Psoas muscle (tissue), 8 donors: ENCODE measurements at places on chromosomes 11 and 22. TPM values are rescaled to one million over a fixed set of nuclear protein-coding genes. Genes with fewer than 3 reads are reported as not detected.

DNA sequence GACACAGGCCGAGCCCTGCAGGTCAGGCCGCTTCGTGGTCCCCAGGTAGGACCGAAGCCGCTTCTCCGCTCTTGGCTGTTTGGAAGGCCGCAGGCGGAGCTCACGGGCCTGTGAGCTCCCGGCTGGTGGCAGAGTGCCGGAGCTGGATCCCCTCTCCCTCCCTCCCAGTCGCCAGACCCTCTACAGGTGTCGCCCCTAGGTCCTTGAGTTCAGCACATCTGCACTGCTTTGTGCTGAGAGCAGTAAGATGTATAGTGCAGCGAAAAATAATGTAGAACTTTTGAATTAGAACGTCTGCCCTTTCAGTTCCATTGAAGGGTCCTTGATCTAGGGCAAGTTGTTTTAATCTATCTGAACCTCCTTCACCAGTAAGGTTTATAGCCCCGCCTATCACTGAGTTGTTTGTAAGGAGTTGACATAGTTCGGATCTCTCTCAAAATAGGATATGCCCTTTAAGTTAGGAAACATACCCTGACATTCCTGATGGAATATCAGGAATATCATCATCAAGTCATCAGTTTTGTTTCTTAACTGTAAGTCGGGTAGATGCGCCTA lies 419 bp downstream of the ANKRD49 start:
- DNase-seq = no peak

TREH gene
- not detected for total RNA-seq

SUSD2 gene
- total RNA-seq = 1.2 TPM

UBQLNL gene
- total RNA-seq = not detected

OR5T3 gene
- total RNA-seq = not detected

GRCh38 chr11:127506647-127507046 lies 506.1 kb upstream of the KIRREL3 start:
- DNase-seq = no peak

CFAP300 gene
- not detected for total RNA-seq

PNPLA2 gene
- total RNA-seq = 213 TPM

DNA sequence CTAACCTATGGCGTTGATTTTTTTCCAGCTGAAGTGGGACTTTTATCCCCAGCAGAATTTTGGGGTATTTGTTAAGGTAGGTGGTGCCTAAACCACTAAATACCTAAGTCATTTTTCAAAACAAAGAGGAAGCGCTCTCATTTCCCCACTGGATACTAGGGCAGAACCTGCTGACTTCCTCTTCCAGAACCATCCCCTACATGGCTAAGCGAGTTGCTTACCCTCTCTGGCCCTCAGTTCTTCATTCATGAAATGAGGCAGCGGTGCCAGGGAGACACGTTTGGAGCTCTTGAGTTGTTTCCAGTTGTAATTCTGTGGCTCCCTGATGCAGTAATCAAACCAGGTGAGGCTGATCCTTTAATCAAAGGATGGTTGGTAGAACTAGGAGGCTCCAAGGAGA lies 10.0 kb upstream of the MTMR3 start:
- no peak for DNase-seq

KCNJ1 gene
- total RNA-seq = not detected

ST14 gene
- total RNA-seq = 0.77 TPM

GRCh38 chr11:12085371-12086251 lies 24.8 kb upstream of the MICAL2 start:
- no peak for DNase-seq

MORC2 gene
- total RNA-seq = 35.4 TPM

- no peak for DNase-seq
Measured at GRCh38 chr11:61295596-61295926, 445 bp upstream of the VWCE start.

DNA sequence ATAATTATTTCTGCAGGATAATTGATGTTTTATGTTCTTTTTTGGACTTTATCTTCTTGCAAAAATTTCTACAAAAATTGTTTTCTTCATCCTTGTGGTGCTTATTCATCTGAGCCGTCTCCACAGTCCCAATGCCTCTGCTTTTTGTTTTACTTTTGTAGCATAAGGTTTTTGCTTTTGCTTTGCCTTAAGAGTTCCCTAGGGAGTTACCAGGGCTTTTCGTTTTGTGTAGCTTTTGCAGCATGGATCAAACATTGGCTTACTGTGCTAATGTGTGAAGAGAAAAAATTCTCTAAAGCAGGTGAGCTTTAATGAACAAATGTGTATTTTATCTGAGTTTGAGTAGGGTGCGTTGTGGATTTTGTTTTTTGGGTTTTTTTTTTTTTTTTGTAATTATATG lies 11.8 kb downstream of the XBP1 start:
- no peak for DNase-seq

DNA sequence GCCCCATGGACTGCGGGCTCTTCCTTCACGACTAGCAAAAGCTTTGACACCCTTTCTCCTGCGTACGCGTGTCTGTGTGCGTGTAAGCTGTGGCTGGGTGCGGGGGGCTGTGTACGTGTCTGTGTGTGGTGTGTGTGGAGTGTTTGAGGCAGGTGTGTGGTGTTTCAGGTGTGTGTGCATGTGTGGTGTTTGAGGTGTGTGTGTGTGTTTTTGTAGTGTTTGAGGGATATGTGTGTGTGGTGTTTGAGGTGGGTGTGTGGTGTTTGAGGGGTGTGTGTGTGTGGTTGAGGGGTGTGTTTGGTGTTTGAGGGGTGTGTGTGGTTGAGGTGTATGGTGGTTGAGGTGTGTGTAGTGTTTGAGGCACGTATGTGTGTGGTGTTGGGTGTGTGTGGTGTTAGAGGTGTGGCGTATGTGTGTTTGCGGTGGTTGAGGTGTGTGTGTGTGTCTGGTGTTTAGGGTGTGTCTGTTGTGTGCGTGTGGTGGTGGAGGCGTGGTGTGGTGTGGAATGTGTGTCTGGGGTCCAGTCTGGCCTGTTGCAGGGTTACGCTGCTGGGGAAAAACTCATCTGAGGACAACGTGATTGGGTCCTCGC lies 687 bp upstream of the ARSA start:
- no peak for DNase-seq

DNA sequence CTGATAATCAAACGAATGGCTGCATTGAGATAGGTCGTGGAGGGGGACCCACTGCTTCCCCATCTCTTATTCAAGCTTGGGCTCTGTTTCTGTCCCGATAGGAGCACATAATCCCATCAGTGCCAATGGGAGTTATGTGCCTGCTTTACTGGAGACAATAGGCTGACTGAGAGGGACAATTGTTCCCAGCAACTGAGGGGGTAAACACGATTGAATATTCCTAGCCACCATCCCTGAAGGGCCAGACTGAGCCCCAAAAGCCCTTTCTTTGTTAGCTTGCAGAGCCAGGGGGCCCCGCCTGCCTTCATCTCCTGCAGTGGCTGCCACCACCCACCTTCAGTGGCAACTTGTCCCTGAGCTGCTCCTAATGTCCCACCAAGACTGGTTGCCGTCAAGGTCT lies 172.8 kb upstream of the NAV2 start:
- no peak for DNase-seq

GRCh38 chr11:5267033-5267563 lies 2.6 kb downstream of the HBE1 start:
- DNase-seq = no peak

- peak; percentile 71 for DNase-seq
Measured at GRCh38 chr22:44620129-44620840, 81.7 kb upstream of the PRR5 start.

DNA sequence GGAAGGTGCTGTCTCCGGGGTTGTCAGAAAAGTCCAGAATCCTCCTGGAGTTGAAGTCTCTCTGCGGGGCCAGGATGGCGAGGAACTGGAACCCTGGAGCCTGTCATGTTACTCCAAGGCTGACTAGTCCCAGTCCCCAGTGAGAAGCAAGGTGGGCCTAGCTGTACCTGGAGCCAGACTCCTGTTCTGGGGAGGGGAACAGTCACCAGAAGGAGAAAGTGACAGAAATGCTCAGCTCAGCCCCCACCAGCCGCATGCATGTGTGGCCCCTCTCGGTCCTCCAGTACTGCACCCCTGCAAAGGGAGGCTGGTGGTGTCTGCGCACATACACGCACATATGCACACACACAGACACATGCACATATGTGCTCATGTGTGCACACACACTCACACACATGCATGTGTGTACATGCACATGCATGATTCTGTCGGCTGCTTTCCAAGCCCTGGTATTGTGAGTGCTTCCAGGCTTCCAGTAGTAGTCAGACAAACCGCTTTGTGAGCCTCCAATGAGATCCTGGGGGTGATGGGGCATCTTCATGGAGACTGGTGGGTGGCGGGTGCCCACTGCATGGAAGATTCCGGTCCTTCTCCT lies 54.3 kb downstream of the RTL6 start:
- no peak for DNase-seq

DNA sequence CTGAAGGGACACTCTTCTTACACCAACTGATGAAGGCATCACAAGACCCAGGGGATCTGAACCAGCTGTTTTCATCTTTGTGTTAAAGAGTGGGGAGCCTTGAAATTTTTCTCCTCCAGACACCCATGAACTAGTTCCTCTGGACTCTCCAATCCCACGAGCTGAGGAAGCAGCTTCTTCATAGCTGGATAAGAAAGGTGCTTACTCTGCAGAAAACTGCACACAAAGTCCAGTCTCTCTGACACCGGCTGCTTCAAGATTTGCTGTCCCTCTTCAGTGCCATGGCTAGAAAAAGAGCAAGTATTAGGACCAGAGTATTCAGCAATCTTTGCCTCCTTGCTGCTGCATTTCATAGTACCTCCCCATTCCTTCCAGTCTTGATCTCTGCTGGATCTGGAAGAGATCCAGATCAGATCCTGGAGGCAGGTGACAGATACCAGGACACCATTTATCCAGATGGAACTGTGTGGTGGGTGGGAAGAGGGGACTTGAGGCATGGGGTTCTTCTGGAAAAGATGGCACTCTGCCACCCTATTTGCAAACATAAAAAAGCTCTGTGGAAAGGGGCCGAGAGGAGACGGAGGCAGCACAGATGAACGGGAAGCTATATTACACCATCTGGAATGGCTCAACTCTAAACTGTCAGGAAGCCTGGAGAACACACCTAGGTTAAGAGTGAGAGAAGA lies 25.5 kb downstream of the IL18BP start:
- DNase-seq = no peak

DNA sequence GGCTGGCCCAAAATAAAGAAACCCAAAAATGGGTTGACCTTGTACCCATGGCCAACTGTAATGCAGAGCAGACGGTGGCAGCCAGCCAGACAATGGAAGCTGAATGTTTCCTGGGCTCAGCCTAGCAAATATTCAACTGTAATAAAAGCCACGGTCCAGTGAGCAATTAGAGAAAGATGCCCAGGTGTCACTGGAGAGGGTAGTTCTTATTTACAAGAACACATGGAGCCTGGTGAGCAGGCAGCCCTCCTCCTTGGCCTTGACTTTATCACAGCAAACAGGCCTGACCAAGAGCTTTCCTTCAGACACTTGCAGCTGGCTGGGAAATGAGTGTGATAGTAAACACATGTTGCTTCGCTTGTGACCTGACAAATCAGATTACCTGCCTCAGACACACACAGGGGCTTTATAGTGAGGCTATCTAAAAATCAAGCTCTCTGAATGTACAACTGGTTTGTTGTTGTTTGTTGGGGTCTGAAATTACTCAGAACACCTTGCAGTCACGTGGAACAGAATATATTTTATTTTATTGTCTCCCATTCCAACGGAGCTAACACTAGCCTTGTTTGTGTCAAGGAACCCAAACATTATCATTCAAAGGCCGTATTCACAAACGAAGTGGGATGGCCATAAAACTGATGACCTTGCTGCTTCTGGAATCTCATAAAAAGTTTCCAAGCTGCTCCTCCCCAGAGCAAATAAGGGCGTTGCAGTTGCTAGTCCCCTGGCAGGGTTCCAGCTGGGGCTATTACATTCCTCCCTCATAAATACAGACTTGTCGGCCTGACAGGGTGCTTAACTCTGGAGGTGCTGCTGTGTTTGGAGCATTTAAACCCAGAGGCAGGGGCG lies 161.1 kb downstream of the BBOX1 start:
- DNase-seq = peak; percentile 88

- no peak for DNase-seq
Measured at GRCh38 chr11:19541521-19542049, 171.1 kb upstream of the NAV2 start.

DNA sequence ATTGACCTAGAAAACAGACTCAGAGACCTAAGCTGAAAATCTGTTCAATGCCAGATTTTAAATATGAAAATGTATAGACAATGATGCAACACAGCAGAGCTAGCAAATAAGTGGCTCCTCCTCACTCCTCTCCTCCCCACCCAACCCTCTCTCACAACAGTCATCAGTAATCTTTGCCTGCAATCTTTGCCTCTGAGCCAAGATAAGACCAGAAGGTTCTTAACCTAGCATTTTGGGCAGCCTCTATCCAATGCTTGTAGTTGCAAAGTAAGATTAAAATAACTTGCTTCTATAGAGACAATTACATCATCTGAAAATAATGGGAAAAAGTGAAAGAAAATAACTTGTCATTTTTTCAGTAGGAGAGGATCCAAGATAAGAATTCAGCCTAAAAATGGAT lies 117.3 kb downstream of the PARVA start:
- no peak for DNase-seq

TMEM191C gene
- total RNA-seq = not detected

ACTN3 gene
- 2.9 TPM for total RNA-seq

DNA sequence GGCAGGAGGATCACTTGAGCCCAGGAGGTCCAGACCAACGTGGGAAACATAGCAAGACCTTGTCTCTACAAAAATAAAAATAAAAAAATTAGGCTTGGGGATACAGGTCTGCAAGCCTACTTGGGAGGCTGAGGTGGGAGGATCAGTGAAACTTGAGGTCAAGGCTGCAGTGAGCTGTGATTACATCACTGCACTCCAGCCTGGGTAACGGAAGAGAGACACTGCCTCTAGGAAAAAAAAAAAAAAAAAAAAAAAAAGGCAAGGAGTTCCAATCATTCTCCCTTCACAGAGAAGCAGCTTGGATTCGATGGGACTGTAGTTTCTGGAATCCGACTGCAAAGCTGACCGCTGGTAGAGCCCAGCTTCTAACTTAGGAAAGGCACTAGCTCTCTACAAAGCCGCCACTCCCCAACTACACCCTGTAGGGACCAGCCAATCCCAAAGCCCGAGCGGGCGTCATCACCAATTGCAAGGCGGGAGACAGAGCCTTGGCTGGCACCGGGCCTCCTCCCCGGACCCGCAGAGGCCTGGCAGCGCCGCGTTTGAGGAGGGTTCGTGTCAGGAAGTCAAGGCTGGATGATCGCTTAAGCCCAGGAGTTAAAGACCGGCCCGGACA lies 716 bp upstream of the DDB2 start:
- peak; percentile 96 for DNase-seq

RIBC2 gene
- not detected for total RNA-seq

RAB38 gene
- not detected for total RNA-seq

GRCh38 chr11:107040433-107041087 lies 22.3 kb upstream of the GUCY1A2 start:
- DNase-seq = no peak

GRCh38 chr11:2375964-2376551 lies 1.1 kb upstream of the CD81 start:
- DNase-seq = peak; percentile 22

DNA sequence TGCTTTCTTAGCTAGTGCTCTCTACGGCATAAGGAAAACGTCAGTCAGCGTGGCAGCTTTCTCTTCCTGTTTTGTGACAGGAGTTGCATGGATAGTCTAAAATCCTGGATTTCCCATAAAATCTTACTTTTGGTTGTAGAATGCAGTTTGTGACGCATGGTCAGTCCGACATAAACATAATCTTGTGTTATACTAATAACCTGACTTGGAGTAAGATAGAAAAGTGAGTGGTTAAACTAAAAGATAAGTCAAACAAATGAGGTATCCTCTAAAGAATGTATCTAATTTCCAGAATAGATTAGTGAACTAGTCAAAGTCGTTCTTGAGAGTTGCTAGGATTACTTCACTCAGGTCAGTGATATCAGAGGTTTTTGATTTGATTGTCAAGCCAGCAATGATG lies 157.6 kb downstream of the PGR start:
- DNase-seq = no peak
